ENCODE measurements at places on chromosomes 4 and X.

GRCh38 chr4:56371426-56372220 is 15.7 kb downstream of the AASDH start:
- no peaks in the 10 kb centered on the region for H3K4me1 ChIP-seq
- H3K36me3 ChIP-seq = no peaks in the 10 kb centered on the region
- H3K27me3 ChIP-seq = no peaks in the 10 kb centered on the region
- H3K4me3 ChIP-seq = no peak overlapping the region
- no peak overlapping the region for H3K27ac ChIP-seq

GRCh38 chr4:61921920-61922319 is 721.8 kb downstream of the ADGRL3 start:
- no peaks in the 10 kb centered on the region for H3K36me3 ChIP-seq
- H3K4me3 ChIP-seq = no peak overlapping the region
- no peaks in the 10 kb centered on the region for H3K27me3 ChIP-seq

GRCh38 chr4:166518315-166518714 is 645.3 kb downstream of the TLL1 start:
- no peak overlapping the region for H3K27ac ChIP-seq
- no peaks in the 10 kb centered on the region for H3K36me3 ChIP-seq
- H3K4me3 ChIP-seq = no peak overlapping the region
- no peaks in the 10 kb centered on the region for H3K4me1 ChIP-seq

DNA sequence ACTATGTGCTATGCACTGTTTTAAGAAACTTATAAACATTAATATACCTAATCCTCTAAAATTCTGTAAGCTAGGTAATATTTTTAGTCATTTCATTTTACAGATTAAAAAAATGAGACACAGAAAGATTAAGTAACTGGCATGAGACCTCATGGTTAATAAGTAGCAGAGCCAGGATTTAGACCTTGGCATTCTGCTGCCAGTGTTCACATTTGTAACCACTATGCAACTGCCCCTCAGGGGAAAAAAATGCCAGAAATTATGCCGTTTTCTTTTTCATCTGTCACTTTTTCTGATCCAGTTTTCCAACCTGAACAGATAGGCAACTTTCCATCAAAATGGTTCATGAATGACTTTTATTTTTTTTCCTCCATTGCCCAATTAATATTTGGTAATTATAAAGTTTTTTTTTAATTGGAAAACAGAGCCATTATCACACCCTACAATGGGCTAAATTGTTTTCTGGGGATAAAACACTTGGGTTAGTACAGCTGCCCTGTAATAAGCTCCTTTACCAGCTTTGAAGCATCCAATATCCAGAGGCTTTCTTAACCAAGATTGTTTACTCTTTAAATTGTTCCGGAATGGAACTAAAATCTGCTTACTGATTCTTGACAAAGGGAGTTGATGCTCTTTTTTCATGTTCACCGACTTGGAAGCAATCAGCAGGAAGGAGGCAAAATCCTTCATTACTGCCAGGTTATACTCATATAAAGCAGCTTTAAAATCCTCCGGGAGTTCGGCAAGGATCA is 56.4 kb upstream of the DDX60 start:
- H3K27me3 ChIP-seq = no peaks in the 10 kb centered on the region
- no peak for DNase-seq
- no peak overlapping the region for H3K27ac ChIP-seq
- H3K36me3 ChIP-seq = peaks cover 19% of the 10 kb centered on the region
- no peak overlapping the region for H3K4me3 ChIP-seq

- no peak overlapping the region for H3K4me3 ChIP-seq
- H3K27me3 ChIP-seq = no peaks in the 10 kb centered on the region
- DNase-seq = peak; percentile 7
Observed at GRCh38 chr4:101651778-101652177, 138.8 kb upstream of the BANK1 start.

- no peak overlapping the region for H3K4me3 ChIP-seq
- no peaks in the 10 kb centered on the region for H3K36me3 ChIP-seq
- peak; percentile 7 for DNase-seq
- no peak overlapping the region for H3K27ac ChIP-seq
- H3K4me1 ChIP-seq = no peaks in the 10 kb centered on the region
Observed at GRCh38 chr4:33262824-33263223, 2542.7 kb downstream of the PCDH7 start.

- H3K27ac ChIP-seq = no peak overlapping the region
- no peak overlapping the region for H3K4me3 ChIP-seq
- DNase-seq = peak; percentile 46
- peaks cover 3% of the 10 kb centered on the region for H3K36me3 ChIP-seq
- H3K27me3 ChIP-seq = no peaks in the 10 kb centered on the region
- H3K4me1 ChIP-seq = peaks cover 9% of the 10 kb centered on the region
Observed at GRCh38 chr4:113657586-113658233, 103.8 kb downstream of the CAMK2D start.

DNA sequence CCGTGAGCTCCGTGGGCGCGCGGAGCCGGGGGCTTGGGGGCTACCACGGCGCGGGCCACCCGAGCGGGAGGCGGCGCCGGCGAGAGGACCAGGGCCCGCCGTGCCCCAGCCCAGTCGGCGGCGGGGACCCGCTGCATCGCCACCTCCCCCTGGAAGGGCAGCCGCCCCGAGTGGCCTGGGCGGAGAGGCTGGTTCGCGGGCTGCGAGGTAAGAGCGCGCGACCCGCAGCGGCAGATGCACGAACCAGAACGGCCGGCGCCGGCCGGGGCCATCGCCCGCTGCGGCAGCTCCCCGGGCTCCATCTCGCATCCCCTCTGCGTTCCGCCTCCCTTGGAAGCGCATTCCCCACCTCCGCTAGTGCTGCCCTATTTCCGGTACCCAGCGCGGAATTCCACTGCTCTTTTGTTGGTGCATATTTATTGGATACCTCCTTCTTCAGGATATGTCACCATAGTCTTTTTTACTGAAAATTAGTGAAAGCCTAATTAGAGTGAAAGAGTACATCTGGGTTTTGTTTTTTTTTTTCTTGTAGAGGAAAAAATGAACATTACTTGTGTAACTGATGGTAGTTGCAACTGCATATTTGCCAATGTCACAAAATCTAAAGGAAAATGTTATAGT is 797 bp downstream of the PKD2 start:
- DNase-seq = peak; percentile 80
- H3K4me1 ChIP-seq = peaks cover 52% of the 10 kb centered on the region
- H3K27me3 ChIP-seq = no peaks in the 10 kb centered on the region
- H3K27ac ChIP-seq = peak overlapping the region; percentile 55
- peak overlapping the region; percentile 87 for H3K4me3 ChIP-seq
- H3K36me3 ChIP-seq = no peaks in the 10 kb centered on the region

DNA sequence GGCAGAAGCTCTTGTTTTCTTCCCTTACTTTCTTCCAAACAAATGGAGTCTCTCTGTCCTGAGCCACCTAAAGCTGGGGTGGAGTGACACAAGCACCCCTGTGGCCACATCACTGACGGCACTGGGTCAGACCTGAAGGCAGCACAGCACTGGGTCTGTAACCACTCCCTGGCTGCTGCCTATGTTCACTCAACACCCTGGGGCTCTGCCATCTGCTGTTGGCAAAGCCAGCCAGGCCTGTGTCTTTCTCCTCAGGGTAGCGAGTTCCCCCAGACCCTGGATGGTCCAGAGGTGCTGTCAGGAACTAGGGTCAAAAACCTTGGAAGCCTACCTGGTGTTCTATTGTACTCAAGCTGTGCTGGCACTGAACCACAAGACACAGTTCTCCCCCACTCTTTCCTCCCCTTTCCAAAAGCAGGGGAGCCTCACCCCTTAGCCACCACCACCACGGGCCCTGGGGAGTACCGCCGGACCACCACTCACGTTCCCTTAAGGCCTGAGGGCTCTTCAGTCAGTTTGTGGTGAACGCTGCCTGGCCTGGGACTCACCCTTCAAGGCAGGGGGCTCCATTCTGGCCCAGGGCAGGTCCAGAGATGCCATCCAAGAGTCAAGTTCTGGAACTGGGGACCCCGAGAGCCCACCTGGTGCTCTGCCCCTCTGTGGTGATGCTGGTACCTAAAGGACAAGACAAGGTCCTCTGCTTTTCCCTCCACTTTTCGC is 31.5 kb downstream of the TMEM271 start:
- H3K27ac ChIP-seq = no peak overlapping the region
- no peaks in the 10 kb centered on the region for H3K4me1 ChIP-seq
- H3K4me3 ChIP-seq = no peak overlapping the region
- H3K36me3 ChIP-seq = no peaks in the 10 kb centered on the region

DNA sequence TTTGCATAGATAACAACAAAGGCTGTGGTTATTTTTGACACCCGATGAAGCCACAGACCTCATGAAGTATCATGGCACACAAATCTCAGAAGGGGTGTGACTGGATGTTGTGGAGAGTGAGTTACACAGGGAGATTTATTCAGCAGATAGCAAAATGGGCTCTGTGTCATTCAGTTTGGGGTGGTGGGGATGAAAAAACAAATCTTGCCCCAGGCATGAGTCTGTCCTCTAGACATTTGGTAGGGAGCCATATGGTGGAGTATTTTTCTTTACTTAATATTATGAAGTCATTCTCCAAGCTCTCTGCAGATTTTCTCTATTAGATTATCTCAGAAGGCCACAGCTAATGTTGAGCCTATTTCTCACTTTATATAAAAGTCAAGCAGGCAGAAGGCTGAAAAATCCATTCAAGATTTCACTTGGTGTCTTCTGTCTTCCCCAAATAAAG is 277.1 kb upstream of the TENM3 start:
- H3K27me3 ChIP-seq = no peaks in the 10 kb centered on the region
- no peak overlapping the region for H3K27ac ChIP-seq
- H3K36me3 ChIP-seq = no peaks in the 10 kb centered on the region
- peak; percentile 47 for DNase-seq
- peaks cover 10% of the 10 kb centered on the region for H3K4me1 ChIP-seq

DNA sequence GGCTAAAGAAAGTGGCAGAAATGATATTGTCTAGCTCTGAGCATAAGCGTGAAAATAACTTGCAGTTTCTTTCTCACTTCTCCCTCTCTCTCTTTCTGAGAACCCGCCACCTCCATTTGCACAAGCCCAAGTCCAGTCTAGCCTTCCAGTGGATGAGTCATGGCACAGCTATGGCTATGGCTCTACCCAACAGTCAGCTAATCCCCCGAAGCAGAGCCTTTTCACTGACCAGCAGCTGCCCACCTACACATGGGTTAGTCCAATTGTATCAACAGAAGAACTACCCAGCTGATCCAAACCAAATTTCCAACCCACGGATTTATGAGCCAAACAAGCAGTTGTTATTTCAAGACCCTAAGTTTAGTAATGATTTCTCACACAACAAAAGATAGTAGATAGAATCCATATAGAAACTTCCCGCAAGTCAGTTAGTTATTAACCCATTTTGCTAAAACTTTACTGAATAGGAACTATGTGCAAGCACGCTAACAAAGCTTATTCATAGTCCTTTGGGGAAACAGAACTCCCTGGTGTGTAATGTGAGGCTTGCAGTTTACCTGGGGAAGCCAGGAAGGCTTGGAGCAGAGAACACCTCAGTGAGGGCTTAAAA is 282.3 kb downstream of the INPP4B start:
- H3K36me3 ChIP-seq = no peaks in the 10 kb centered on the region
- DNase-seq = peak; percentile 24
- H3K27me3 ChIP-seq = no peaks in the 10 kb centered on the region
- no peak overlapping the region for H3K4me3 ChIP-seq
- H3K4me1 ChIP-seq = peaks cover 22% of the 10 kb centered on the region

DNA sequence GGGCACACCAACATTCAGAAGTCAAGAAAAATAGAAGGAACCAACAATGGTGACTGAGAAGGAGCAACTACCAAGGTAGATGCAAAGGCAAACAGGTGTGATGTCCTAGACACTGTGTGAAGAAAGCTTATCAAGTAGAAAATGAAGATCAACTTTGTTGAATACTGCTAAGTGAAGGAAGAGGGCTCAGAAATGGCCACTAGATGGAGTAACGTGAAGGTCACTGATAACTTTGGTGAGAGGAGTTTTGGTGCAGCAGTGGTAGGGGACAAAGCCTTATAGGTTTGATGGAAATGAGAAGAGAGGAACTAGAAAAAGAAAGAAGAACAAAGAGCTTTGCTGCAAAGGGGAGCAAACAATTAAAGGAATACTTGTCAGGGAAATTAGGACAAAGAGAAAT is 23.5 kb downstream of the OTC start:
- DNase-seq = peak; percentile 16
- H3K4me1 ChIP-seq = no peaks in the 10 kb centered on the region
- no peak overlapping the region for H3K27ac ChIP-seq
- no peaks in the 10 kb centered on the region for H3K27me3 ChIP-seq
- no peaks in the 10 kb centered on the region for H3K36me3 ChIP-seq
- H3K4me3 ChIP-seq = no peak overlapping the region

DNA sequence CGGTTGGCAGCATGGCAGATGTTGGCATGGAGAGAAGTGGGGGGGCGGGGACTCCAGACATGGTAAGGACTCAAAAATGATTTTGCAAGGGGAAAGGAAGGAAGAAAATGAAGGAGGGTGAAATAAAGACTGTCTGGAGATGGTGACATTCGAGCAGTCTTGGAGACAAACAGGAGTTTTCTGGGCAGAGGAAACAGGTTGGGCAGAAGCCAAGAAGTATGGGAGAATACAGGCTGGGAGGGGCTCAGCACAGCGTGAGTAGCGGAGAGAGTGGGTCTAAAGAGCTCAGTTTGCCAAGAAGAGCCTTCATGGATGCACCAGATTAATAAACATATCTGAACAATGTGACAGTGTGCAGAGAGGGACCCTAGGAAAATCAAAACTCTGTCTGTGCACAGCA is 13.3 kb upstream of the CRMP1 start:
- no peaks in the 10 kb centered on the region for H3K4me1 ChIP-seq
- no peaks in the 10 kb centered on the region for H3K36me3 ChIP-seq
- no peak overlapping the region for H3K27ac ChIP-seq
- no peak for DNase-seq

- H3K27ac ChIP-seq = no peak overlapping the region
- H3K36me3 ChIP-seq = no peaks in the 10 kb centered on the region
- H3K27me3 ChIP-seq = no peaks in the 10 kb centered on the region
- no peak overlapping the region for H3K4me3 ChIP-seq
Observed at GRCh38 chrX:2237976-2238375, 262.8 kb downstream of the DHRSX start.

- no peaks in the 10 kb centered on the region for H3K4me1 ChIP-seq
- DNase-seq = no peak
- H3K4me3 ChIP-seq = no peak overlapping the region
- H3K27me3 ChIP-seq = no peaks in the 10 kb centered on the region
Observed at GRCh38 chrX:49202022-49202421, 2.0 kb upstream of the SYP start.

- no peaks in the 10 kb centered on the region for H3K27me3 ChIP-seq
- H3K4me1 ChIP-seq = peaks cover 13% of the 10 kb centered on the region
- H3K27ac ChIP-seq = peak overlapping the region; percentile 68
- no peaks in the 10 kb centered on the region for H3K36me3 ChIP-seq
- DNase-seq = peak; percentile 79
- no peak overlapping the region for H3K4me3 ChIP-seq
Observed at GRCh38 chrX:103716962-103717361, 6.3 kb downstream of the TMEM31 start.

GRCh38 chrX:16646366-16647138 is 3.4 kb upstream of the S100G start:
- H3K4me3 ChIP-seq = no peak overlapping the region
- peaks cover 27% of the 10 kb centered on the region for H3K4me1 ChIP-seq
- no peaks in the 10 kb centered on the region for H3K36me3 ChIP-seq

GRCh38 chrX:148381603-148382002 is 118.8 kb upstream of the AFF2 start:
- no peaks in the 10 kb centered on the region for H3K27me3 ChIP-seq
- H3K4me1 ChIP-seq = no peaks in the 10 kb centered on the region
- H3K4me3 ChIP-seq = no peak overlapping the region
- no peak for DNase-seq

Measured in GM23248 (cell line).